ENCODE measurements at places on chromosomes 7 and 10.

DNA sequence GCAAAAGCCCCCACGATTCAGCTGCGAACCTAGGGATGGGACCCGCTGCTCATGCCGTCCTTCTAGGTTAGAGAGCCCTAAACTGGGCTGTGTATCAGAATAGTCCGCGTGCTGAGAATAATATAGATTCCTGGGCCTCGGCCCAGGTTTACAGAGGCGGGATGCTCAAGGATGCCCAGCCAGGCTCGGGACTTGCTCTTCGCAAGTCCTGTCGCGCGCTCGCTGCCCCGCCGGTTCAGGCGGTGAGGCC, 266 bp upstream of the STMP1 start:
- no peak for DNase-seq

DNA sequence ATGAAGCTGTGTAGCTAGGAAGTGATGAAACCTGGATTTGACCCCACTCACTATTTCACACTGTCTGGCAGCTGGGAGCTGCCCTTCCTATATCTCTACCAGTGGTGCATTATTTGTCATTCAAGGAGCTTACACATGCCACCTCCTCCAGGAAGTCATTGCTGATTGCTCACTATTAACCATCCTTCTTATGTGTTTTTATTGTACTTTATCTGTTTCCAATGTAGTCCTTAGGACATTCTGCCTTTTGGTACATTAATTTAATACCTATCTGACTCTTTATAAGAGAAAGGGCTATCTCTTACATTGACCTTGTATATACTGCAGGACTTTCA, 31.0 kb downstream of the HHEX start:
- DNase-seq, result no peak

- no peak for DNase-seq
These were observed 63.4 kb downstream of the SYPL1 start for GRCh38 chr7:106048706-106049020.

- DNase-seq, result no peak
These were observed 16.5 kb upstream of the LMTK2 start for GRCh38 chr7:98090116-98090515.

DNA sequence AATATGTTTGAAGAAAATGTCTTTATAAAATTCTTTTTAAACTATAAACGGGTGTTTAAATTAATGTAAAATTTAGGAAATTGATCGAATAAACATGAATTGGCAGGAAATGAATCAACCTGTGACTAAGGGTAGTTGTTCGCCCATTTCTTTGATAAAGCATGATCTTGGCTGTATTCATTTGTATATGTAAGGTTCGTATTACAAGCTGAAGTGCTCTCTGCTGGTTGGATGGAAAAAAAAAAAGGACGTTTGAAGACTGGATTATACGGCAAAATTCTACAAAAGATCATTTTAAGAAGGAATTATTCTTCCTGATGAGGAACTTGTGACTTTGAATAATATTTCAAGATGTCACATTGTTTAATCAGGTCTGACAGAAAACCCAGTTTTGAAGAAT, 185.4 kb upstream of the ANK3 start:
- DNase-seq, result no peak

DNA sequence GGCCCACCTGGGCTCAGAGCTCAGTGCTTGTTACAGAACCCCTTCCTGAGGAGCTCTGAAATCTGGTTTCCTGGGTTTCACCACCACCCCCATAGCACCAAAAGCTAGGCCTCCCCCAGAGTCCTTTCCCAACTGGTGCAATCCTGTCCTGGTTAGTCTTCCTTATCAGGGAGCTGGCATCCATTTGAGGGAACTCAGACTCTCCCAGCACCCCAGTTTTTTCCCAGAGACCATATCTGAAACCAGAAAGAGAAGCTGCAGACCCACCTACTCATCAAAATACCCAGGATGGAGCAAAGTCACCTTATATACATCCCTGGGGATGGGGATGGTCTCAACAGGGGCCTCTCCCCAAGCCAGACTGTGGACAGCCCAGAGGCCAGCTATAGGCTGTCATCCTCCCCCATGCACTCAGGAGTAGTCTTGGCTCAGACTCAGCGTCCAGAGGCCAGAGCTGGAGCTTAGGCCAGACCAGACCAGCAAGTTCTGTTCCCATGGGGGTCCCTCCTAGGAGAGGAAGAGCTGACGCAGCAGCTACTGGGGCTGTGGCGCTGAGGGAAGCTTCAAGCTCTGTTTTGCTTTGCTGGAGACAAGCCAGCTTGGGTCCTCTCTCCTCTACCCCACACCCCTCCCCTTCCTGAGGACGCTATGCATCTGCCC, 3.0 kb downstream of the TBATA start:
- no peak for DNase-seq

GRCh38 chr10:76555067-76555670, 1082.4 kb downstream of the KCNMA1 start:
- DNase-seq, result no peak

GRCh38 chr10:58241346-58241745, 26.3 kb downstream of the IPMK start:
- no peak for DNase-seq

DNA sequence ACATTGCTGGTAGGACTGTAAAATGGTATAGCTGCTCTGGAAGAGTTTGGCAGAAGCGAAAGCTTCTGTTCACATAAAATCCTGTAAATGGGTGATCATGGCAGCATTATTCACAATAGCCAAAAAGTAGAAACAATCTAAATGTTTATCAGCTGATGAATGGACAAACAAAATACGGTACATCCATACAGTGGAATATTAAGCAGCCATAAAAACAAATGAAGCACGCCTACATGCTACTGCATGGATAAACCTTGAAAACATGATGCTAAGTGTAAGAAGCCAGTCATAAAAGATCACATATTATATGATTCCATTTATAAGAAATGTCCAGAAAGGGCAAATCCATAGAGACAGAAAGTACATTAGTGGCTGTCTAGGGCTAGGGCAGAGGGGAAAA, 32.7 kb downstream of the KIN start:
- no peak for DNase-seq

DNA sequence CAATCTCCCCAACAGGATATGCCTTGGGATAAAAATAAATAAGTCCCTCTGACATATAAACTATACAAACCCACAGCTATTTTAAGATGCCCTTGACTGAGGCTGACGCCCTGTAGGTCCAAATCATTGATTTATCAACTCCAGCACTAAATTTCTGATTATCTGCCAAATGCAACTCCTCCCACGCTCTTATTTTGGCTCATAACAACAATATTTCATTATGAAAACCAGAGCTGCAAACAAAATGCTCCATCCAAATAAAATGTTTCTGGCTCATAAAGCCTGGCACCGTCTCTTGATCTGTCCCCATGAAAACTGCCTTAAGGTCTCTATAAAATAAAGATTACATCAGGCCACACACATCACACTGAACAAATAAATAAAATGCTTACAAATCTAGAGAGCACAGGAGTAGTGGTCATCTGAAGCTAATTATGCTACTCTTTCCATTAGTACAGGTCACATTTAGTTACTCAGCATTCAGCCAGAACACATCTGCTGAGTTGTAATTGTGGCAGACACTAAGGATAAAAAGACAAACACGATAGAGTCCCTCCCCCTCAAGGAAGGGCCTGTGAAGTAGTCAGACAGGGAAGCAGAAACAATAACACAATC, 28.8 kb downstream of the CACUL1 start:
- DNase-seq, result no peak

GRCh38 chr7:157138101-157138423, 664 bp upstream of the UBE3C start:
- DNase-seq, result no peak

DNA sequence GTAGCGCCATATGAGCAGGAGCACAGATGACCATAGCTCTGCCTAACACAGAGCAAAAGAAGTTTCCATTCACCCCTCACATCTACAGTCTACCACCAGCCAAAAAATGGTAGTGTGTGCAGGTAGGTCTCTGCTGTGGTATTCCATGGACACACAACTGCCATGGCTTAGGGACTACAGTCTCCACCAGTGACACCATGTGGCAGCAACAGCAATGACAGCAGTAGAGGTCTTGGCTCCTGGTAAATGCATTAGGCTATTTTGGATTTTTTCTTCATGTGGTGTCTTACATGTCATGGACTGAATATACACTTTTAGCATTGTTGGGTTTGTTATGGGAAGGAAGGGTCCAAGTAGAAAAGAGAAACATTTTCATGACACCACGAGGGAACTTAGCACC, 70.1 kb upstream of the CABCOCO1 start:
- no peak for DNase-seq

DNA sequence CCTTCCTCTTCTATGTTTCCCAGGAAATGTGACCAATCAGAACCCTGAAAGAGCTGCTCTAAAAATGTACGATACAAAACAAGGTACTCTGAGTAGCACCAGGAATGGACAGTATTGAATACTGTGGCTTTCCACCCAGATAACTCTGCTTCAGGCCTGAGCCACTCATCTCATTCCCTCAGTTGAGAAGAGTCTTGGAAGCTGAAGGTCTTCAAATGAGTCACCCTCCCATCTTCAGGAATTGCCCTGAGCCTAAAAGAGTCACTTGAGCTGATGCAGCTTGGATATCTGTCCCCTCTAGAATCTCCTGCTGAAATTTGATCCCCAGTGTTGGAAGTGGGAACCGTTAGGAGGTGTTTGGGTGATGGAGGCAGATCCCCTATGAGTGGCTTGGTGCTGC, 210.4 kb downstream of the DGKI start:
- no peak for DNase-seq

- peak; percentile 88 for DNase-seq
These were observed at the start of gene NPM3 for GRCh38 chr10:101782811-101783735. NPM3 (minus strand) TSS chr10:101783446; CDS start chr10:101783390, 56 bp downstream.

GRCh38 chr10:120632047-120632446, 175.0 kb downstream of the PLPP4 start:
- no peak for DNase-seq

DNA sequence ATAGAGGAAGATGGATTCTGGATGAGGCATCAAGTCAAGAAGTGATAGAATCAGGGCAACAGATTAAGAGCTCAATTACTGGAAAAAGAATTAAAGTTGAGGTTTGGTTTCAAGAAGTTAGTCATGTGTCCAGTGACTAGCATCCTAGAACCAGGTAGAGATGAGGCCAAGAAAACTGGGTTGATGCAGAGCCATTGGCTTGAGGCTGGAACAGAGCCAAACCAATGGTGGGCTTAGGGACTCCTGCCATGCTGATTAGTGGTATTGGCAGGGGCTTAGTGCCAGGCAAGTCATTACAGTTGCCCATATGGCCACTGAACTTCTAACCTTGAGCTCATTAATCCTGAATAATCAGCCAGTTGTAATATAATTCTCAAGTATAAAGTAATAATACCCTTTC, 18.5 kb downstream of the ZNF277 start:
- DNase-seq, result no peak

GRCh38 chr10:127358337-127358736, 161.9 kb upstream of the INSYN2A start:
- no peak for DNase-seq

GRCh38 chr10:133174689-133175263, 14.8 kb downstream of the KNDC1 start:
- no peak for DNase-seq

DNA sequence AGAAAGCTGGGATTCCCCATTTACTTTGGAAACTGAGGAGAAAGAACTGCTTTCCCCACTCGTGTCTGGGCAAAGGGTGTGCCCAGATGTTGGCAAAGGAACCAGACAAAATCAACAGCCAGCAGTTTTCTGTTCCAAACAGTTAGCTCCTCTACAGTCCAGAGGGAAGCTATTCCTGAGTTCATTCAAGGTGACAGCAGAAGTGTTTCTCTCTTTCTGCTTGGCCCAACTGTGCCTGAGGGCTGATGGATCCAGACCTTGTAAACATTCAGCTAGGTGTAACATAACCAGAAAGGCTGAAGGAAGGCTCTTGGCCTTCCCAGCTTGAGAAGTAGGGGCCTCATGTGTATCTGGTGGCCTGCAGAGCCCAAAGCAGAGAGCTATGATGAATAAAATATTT, 7.0 kb upstream of the ALDH18A1 start:
- no peak for DNase-seq

GRCh38 chr10:84308481-84309304, 19.7 kb upstream of the CCSER2 start:
- peak; percentile 28 for DNase-seq

- no peak for DNase-seq
These were observed 59.2 kb downstream of the HK1 start for GRCh38 chr10:69337296-69338132.

DNA sequence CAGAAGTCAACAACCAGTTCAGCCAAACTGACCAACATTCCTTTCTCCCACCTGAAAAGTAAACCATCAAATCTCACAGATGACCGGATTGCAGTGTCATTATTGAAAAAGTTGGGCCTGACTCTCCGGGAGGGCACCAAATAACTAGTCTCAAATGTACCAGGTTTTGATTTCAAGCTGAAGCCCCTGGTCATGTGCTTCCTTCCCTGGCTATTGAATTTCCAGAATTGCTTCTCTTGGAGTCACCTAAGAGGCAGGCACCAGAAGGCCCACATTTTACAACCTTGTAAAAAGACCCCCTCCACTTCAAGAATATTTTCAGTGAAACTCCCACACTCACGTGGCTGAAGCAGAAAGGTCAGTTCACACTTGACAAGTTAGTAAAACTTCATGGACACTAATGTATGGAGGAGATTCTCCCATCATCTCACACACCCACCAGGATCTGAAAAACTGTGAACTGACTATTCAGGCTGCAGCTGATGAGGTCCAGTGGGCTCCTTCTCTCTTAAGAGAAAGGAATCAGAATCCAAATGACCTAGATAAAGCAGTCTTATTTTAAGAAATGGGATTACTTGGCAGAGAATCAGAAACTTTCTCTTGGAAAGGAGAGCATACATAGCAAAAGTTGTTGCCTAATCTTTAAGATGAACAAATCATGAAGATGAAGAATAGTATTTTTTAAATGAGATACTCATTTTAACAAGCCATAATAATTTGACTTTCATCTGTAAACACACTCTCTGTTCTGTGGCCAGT, 53.6 kb downstream of the DLD start:
- no peak for DNase-seq

GRCh38 chr7:33722383-33723101, 182.8 kb upstream of the BMPER start:
- DNase-seq, result no peak

GRCh38 chr7:156419782-156420181, 220.8 kb upstream of the RNF32 start:
- no peak for DNase-seq

DNA sequence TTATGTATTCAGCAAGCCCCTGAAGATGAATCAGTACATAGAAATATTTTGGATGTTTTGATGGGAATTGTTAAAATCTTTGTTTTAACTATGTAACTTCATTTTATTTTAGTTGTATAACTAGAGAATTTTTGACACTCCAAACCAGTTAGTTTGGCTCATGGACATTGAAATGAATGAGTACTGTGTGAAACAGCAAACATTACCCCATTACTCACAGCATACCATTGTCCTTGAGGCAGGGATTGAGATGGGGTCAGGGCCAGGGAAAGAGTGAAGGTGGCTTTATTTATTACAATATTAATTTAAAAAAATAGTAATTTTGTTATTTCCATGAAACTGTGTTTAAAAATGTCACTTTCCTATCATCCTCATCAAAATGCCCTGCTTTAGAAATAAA, 4.8 kb upstream of the BMPER start:
- DNase-seq, result no peak

- DNase-seq, result no peak
These were observed 317.4 kb downstream of the KIF20B start for GRCh38 chr10:90018819-90019218.

- peak; percentile 48 for DNase-seq
These were observed 44.2 kb upstream of the DPYSL4 start for GRCh38 chr10:132142396-132143161.

All from stimulated activated CD4-positive, alpha-beta T cell treated with anti-CD3 and anti-CD28 coated beads, Interleukin-12 subunit alpha, Interleukin-12 subunit beta, amount 100 ng/mL, for 24 hours (primary cell).